ENCODE measurements at places on chromosomes 1 and 21.

GRCh38 chr1:119184972-119185371 is 44.5 kb upstream of the WARS2 start:
- DNase-seq = no peak

DNA sequence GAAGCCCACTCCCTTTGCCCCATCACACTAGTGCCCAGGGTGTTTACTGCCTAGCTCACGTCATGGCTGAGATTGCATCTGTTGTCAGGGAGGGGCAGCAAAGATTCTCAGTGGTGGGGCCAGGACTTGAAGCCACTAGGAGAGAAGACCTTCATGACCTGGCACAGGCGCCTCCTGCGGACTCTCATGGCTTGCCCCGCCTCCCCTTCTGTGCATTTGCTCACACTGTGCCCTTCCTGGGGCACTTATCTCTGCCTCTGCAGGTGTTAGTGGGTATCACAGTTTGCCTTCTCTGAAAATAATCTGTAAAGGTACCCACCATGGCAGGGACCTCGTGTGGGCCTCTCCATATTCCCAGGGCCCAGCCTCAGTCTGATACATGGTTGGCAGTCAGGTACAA is 20.1 kb downstream of the PTPRU start:
- DNase-seq = no peak

- DNase-seq = no peak
Observed at GRCh38 chr1:154406572-154406879, 1.4 kb downstream of the IL6R start.

DNA sequence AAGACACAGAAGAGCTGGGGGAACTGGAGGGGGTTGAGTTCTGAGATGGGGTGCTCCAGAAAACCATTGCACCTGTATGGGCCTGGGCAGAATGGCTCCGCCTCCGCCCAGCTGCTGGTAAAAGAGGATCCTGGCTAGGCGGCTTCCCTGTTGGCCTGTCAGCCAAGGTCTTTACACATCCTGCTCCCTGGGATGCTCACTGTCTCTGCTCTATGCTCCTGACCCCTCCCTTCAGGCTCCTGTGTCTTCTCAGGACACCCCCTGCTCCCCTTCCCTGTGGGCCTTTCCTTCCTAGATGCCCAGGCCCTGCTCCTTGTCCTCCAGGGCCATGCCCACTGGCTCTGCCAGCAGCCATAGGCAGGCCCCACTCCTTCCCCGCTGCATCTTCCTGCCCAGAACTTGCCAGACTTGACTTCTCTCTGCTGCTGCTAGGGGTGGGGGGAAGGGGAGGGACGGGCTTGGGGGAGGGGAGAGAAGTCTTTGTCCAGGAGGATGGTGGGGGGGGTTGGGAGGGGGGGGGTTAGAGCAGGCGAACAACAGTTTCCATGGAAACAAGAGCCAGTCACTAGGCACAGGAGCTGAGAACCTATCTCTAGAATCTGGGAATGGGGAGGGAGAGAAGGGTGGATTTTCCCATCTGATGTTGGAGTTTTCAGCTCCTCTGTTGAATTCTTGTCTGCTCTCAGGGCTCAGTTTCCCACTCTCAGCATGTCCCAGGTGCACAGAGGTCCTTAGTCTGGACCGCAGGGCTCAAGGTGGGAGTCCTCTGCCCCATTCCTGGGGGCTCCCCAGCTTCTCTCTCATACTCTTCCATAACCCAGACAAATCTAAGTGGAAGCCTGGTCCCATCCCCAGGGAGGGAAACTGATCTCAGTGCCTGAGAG is 10.6 kb downstream of the CELSR2 start:
- DNase-seq = no peak

DNA sequence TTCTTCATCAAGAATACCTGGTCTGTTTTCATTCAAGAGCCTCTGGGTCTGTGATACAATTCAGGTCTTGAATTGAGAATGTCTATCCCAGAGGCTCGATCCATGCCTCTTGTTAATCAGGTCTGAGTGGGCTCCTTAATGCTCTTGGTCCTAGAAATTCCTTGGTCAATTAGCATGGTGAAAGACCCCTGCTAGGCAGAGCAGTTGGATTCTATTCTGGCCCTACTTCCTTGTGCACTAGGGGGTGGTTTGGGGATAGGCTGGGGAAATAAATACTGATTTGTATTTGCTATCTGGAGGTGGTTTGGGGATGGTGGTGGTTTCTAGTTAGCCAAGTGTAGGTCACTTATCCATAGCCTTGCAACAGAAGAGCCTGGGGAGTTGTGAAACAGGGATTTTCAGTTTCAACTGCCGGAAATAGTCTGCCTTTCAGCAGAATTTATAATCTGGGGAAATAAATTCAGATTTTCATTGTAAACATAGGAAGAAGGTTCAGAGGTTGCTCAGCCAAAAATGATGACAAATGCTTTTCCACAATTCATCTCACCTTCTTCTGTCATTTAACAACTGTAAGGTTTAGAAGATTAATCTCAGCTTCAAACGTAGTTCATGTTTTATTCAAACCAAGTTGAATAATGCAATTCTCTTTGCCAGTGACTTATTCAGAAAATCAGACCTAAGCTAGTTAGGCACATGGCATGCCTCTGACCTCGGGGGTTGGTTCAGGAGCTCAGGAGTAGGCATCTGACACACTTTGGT is 22.2 kb upstream of the SCAF4 start:
- no peak for DNase-seq

DNA sequence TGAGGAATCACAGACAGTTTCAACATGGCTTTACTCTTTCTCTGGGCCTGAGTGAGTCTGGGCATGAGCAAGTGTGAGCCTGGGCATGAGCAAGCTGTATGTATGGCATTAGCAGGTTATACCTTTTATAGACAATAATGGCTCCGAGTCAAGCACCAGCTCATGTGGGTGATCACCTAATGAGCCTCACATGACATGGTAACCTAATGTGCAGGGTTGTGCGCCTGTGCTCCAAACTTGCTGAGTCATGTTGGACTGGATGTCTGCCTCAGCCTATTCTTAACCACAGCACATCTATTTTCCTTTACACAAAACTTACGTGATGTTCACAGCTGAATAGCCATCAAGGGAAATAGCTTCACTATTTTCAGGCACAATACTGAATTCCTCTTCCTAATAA is 236.2 kb upstream of the NRIP1 start:
- DNase-seq = no peak

GRCh38 chr1:94979656-94980581 is 53.0 kb upstream of the CNN3 start:
- DNase-seq = no peak

DNA sequence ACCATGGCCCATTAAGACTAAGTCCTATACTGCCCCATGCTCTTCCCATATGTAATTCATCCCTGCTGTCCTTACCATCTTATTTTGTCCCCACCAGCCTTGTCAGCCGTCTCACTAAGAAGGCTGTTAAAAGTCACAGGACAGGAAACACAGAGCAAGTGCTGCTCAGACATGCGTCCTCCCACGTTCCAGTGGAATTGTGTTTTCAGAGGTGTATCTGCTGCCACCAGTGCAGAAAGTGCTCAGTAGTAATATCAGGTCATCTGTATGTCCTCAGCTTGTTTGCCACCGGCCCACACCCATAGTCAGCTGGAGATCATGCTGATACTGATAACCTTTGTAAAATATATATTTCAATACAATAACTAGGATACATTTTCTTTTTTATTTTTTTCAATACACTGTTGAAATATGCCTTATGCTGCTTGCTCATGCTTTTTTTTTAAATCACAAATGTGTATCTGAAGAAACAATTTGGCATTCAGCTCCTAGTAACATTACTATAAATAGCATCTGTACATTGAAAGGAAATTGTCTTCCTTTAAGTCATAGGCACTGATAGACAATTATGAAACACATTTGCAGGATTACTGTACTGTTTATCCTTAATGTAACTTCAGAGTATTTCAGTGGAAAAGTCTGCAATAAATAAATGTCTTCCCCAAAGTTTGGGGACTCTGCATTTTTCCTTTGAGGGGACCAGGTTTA is 156.9 kb downstream of the EDEM3 start:
- DNase-seq = no peak

GRCh38 chr1:171948511-171948910 is 107.2 kb downstream of the DNM3 start:
- no peak for DNase-seq

DNA sequence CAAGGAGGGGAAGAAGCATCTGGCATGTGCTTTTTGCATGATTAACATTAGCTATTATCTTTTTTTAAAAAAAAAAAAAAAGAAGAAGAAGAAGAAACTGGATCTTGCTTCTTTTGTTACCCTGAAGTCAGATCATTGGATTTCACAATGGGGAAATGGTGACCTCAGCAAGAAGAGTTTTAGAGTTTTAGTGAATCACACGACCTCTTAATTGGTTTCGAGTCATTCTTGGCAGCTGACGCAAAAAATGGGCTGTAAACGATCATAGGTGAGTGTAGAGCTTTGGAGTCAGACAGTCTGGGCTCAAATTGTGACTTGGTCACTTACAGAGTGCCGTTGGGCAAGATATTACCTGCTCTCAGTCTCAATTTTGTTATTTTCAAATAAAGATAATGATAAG is 33.3 kb upstream of the PGBD5 start:
- DNase-seq = no peak

DNA sequence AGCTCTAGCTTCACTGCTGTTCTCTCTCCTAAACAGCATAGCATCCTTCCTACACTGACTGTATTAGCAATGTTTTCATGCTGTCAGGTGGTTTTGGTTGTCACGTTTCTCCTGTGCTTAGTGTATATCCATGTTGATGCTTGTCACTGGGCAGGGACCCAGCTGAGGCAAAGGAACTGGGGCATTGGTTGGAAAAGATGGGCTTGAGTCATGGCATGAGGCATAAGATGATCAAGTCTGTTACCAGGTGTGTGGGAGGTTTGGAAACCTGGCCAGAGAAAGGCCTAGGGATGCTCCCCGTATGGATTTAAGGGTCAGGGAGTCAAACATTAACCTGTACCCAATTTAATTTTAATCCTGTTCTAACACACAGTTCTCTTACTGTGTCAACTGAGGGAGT is 69.6 kb downstream of the OSBPL9 start:
- DNase-seq = no peak

DNA sequence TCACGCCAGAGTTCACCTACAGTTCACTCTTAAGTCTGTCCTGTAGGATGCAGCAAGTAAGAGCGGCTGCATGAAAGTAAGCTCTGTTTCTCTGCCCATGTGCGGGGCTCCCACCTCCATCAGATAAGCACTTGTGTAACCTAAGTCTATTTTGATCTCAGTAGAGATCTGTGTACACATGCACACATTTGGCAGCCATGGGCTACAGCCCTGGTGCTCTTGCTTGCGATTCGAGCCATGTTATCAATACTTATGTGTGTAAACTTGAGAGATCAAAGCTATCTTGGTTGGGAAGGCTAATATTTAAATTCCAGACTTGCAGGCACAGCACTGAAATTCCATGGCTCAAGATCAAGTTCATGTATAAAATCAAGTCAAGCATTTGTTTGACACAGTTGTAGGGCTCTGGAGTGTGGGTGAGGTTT is 244.7 kb upstream of the FGGY start:
- DNase-seq = no peak

- DNase-seq = no peak
Observed at GRCh38 chr21:25870084-25870483, 135.3 kb downstream of the GABPA start.

- DNase-seq = no peak
Observed at GRCh38 chr1:117656202-117656641, 50.4 kb downstream of the TENT5C start.

- no peak for DNase-seq
Observed at GRCh38 chr1:240056350-240056749, 35.3 kb upstream of the FMN2 start.

DNA sequence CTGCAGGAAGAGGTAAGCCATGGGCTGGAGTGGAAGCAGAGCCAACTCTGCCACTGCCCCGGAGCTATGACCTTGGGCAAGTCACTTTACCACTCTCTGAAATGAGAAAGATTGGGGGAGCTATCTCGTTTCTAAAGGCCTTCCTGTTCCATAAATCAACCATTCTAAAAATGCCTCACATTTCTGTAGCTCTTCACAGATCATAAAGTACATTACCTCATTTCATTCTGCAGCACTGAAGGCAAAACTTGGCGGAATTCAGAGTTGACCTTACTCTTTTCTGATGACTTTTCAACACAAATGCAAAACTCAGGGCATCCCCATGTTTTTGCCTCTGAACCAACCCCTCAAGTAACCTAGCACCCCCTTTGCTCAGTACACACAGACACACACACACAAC is 404.0 kb upstream of the NFIA start:
- DNase-seq = no peak

DNA sequence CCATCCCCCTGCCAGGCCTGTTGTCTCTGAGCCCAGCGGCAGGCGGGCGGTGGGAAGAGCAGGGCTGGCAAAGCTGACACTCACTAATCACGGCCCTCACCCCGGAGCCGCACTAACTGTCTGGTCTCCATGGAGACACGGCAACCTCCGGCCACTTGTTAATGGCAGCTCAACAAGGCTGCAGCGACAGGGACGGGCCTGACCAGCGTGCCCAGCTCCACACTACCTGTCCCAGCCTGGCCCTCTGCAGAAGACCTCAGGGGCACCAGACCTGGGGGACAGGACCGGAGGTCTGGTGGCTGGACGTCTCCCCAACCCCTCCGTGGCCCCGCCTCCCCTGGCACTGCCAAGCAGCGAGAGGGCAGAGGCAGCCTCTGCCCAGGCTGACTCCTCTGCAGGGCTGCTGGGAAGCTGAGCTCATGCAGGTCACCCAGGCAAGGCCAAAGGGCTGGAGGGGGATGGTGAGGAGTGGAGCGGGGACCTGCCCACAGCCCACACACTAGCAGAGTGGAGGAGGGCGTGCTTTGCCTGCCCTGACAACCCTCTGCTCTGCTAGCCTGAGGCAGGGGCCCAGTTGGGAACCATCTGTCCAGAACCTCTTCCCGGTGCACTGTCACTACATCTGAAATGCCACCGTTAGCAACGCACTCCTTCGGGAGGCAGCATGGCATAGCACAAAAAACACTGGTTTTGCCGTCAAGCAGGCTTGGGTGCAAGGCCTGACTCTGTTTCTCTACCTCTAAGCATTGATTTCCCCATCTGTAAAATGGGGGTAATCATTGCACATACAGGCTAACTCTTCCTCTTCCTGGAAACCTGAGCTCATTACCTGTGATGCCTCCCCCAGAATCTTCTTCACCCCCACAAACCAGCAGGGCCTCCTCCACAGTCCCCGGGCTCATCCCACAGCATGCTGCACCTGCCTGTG is 29.6 kb upstream of the WASF2 start:
- peak; percentile 69 for DNase-seq

GRCh38 chr1:108119500-108119899 is 80.6 kb downstream of the SLC25A24 start:
- DNase-seq = no peak

- DNase-seq = peak; percentile 79
Observed at GRCh38 chr1:204288021-204288588, 71.6 kb downstream of the PLEKHA6 start.

Data from Right ventricle myocardium superior (tissue), 1 donor.